ENCODE measurements at places on chromosomes 5 and 9.

DNA sequence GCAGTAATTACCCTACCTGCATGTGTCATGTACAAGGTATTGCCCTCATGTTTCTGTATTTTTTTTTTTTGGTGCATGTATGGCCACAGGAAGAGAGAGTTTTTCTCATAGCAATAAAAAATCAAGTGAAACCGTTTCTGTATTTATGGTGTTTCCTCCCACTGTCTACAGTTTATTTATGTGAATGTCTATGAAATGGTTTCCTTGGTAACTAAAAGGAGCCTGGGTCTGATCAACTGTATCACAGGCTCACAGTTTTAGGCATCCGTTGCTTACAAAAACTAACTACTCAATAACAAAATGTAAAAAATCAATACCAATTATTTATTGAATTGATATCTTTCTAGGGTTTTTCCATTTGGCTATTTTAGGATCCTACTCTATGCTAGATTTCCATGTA lies 464.4 kb downstream of the TAF11L14 start:
- no peak for DNase-seq
- H3K4me3 ChIP-seq, result no peak overlapping the region
- H3K4me1 ChIP-seq, result no peaks in the 10 kb centered on the region
- no peaks in the 10 kb centered on the region for H3K27me3 ChIP-seq

GRCh38 chr5:80933036-80933435 lies 27.1 kb upstream of the RASGRF2 start:
- no peaks in the 10 kb centered on the region for H3K36me3 ChIP-seq
- H3K4me1 ChIP-seq, result no peaks in the 10 kb centered on the region
- no peak overlapping the region for H3K4me3 ChIP-seq
- H3K27me3 ChIP-seq, result no peaks in the 10 kb centered on the region
- DNase-seq, result no peak
- no peak overlapping the region for H3K27ac ChIP-seq

- no peaks in the 10 kb centered on the region for H3K36me3 ChIP-seq
- H3K4me1 ChIP-seq, result no peaks in the 10 kb centered on the region
- H3K27me3 ChIP-seq, result no peaks in the 10 kb centered on the region
- no peak overlapping the region for H3K4me3 ChIP-seq
- H3K27ac ChIP-seq, result no peak overlapping the region
- no peak for DNase-seq
These were observed 100.9 kb downstream of the PIK3R1 start for GRCh38 chr5:68316469-68316868.

DNA sequence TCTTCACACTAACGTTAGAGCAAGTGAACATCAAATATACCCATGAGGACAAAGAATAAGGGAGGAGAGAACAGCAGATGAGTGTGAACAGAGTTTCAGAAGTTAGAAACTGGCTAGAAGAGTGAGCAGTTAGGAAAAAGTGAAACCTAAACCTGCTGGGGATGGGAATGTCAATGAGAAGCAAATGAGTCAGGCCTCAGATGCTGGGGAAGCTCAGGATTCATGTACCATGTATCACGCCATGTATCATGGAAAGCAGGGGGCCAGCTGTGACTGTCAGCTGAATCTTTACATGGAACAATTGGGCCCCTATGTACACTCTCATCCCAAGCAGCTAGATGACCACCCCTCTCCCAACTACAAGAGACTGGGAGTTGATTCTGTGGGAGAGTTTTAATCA lies 16.2 kb downstream of the GDF9 start:
- H3K36me3 ChIP-seq, result no peaks in the 10 kb centered on the region
- no peak overlapping the region for H3K27ac ChIP-seq
- DNase-seq, result no peak
- no peak overlapping the region for H3K4me3 ChIP-seq

GRCh38 chr5:81779916-81780266 lies 29.0 kb upstream of the SSBP2 start:
- no peaks in the 10 kb centered on the region for H3K27me3 ChIP-seq
- peaks cover 17% of the 10 kb centered on the region for H3K4me1 ChIP-seq
- no peak for DNase-seq
- peak overlapping the region; percentile 84 for H3K27ac ChIP-seq

DNA sequence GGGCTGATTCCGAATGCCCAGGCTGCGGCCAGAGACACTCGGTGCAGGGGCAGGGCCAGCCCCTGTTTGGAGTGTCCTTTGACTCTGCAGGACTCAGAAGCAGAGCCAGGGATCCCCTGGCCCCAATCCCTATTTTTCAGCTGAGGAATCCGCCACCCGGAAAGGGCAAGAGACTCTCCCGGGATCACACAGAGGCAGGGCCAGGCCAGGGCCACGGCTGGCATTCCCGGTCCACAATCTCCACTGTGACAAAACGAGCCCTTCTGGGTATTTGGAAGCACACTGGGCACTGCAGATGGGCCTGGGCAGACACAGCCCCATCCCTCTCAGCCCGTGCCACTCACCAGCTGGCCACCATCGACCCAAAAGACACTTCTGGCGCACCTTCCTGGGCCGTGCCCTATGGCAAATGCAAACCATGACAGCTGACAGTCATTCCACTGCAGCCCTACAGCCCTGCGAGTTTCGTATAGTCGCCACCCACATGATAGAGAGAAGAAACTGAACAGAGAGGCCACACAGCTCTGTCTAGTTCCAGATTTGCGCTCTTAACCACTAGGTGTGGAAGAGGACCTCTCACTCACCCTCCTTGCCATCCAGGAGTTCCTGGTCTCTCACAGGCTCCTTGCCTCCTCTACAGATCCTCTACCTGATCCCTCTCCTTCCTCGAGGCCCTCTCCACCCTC lies 13.3 kb downstream of the NR5A1 start:
- H3K27me3 ChIP-seq, result no peaks in the 10 kb centered on the region
- H3K4me3 ChIP-seq, result no peak overlapping the region
- H3K4me1 ChIP-seq, result no peaks in the 10 kb centered on the region
- H3K27ac ChIP-seq, result no peak overlapping the region
- DNase-seq, result no peak

- H3K4me1 ChIP-seq, result peaks cover 18% of the 10 kb centered on the region
- no peak overlapping the region for H3K27ac ChIP-seq
- H3K4me3 ChIP-seq, result no peak overlapping the region
- H3K36me3 ChIP-seq, result peaks cover 3% of the 10 kb centered on the region
- no peaks in the 10 kb centered on the region for H3K27me3 ChIP-seq
These were observed 8.0 kb upstream of the CCIN start for GRCh38 chr9:36161187-36161586.

- no peaks in the 10 kb centered on the region for H3K36me3 ChIP-seq
- no peak for DNase-seq
- no peaks in the 10 kb centered on the region for H3K27me3 ChIP-seq
- H3K4me3 ChIP-seq, result no peak overlapping the region
- no peaks in the 10 kb centered on the region for H3K4me1 ChIP-seq
- no peak overlapping the region for H3K27ac ChIP-seq
These were observed 107.8 kb downstream of the OXCT1 start for GRCh38 chr5:41762426-41762825.

- H3K36me3 ChIP-seq, result no peaks in the 10 kb centered on the region
These were observed 309.3 kb downstream of the BNC2 start for GRCh38 chr9:16561121-16561520.

DNA sequence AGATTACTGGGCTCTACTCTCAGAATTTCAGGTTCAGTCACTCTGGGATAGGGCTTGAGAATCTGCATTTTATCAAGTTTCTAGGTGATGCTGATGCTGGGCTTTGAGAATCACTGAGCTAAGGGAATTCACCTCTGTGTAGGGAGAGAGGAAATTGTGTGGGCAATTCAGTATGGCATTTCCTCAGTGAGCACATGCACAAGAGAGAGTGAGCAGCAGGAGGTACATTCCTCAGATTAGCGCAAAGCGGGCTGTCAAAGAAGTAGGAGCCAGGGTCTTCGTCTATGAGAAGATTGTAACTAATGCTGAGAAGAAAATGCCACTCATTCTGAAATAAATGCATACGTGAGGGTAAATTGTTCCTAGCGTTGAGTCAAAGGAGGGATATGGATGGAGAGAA lies 175.9 kb downstream of the KIF4B start:
- H3K4me1 ChIP-seq, result no peaks in the 10 kb centered on the region
- H3K27me3 ChIP-seq, result no peaks in the 10 kb centered on the region
- H3K27ac ChIP-seq, result no peak overlapping the region
- H3K4me3 ChIP-seq, result no peak overlapping the region
- no peaks in the 10 kb centered on the region for H3K36me3 ChIP-seq

DNA sequence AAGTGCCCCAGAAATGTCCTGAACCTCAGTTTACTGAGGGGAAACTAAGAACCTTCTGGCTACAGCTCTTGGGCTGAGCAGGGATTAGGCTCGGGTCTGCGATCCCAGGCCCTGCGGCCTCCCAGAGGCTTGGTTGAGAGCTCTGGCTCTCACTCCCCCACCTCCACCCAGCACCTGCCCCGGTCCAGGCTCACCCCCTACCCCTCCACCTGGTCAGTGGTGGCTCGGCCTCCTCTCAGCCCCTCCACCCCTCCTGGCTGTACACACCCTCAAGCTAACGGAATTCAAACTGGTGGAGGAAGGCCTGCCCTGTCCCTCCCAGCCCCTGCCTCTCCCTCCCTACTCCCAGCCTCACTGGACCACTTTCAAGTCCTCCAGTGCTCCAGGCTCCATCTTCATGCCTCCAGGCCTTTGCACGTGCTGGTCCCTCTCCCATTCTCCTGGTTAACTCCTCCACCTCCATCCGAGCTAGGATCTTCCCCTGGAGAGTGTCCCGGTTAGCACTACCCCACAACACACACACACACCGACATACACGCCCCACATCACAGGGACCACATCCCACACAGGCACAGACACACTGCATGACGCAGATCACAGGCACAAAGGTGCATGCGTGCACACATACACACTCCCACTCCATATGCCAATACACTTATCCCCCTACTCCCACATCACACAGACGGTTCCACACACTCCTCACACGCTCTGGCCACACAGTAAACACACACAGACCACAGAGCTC lies 130.9 kb downstream of the C9orf50 start:
- H3K36me3 ChIP-seq, result peaks cover 4% of the 10 kb centered on the region
- H3K4me3 ChIP-seq, result peak overlapping the region; percentile 63

GRCh38 chr5:35626108-35626507 lies 8.4 kb downstream of the SPEF2 start:
- DNase-seq, result no peak
- H3K36me3 ChIP-seq, result no peaks in the 10 kb centered on the region
- H3K27ac ChIP-seq, result no peak overlapping the region
- no peak overlapping the region for H3K4me3 ChIP-seq
- no peaks in the 10 kb centered on the region for H3K27me3 ChIP-seq

DNA sequence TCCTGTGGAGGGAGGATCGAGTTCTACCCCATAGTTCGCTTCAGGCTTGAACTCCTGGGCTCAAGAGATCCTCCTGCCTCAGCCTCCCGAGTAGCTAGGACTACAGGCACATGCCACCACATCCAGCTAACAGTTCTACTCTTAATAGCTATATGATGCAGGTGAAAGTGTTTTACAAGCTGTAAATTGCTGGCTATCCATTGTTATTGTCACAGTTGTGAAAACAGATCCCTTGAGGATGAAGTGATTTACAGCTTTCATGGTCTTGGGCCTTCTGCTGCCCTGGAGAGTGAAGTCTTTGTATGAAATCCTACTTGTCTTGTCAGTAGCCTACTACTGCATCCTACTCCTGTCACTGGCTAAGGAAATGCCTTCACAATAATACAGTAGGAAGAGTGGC lies 48.0 kb downstream of the GRAMD2B start:
- no peak for DNase-seq
- no peak overlapping the region for H3K27ac ChIP-seq
- H3K27me3 ChIP-seq, result no peaks in the 10 kb centered on the region
- H3K4me3 ChIP-seq, result no peak overlapping the region
- peaks cover 8% of the 10 kb centered on the region for H3K36me3 ChIP-seq

- no peak for DNase-seq
- peaks cover 2% of the 10 kb centered on the region for H3K36me3 ChIP-seq
- H3K4me3 ChIP-seq, result no peak overlapping the region
- H3K4me1 ChIP-seq, result no peaks in the 10 kb centered on the region
These were observed 31.4 kb downstream of the SLF1 start for GRCh38 chr5:94649874-94650273.

DNA sequence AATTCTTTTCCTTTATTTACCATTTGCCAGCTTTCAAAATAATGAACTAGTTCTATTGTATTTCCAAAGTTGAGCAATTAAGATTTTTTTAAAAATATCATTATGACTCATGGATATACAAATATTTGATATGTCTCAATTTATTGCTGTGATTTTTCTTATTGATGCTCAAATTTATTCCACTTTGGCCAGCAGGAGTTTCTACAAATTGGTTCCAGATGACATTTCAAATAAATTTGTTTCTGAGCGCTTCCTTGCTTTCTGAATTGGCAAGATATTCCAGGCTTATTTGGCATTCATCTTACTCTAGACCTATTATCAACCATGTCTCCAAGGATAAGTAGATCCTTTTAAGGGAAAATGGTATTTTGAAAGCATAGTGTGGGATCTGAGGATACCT lies 58.5 kb upstream of the TJP2 start:
- DNase-seq, result no peak
- no peaks in the 10 kb centered on the region for H3K27me3 ChIP-seq
- no peak overlapping the region for H3K27ac ChIP-seq
- H3K36me3 ChIP-seq, result no peaks in the 10 kb centered on the region
- peaks cover 4% of the 10 kb centered on the region for H3K4me1 ChIP-seq
- H3K4me3 ChIP-seq, result no peak overlapping the region

GRCh38 chr5:93189707-93190120 lies 391.3 kb downstream of the NR2F1-AS1 start:
- H3K27ac ChIP-seq, result no peak overlapping the region
- H3K4me3 ChIP-seq, result no peak overlapping the region
- no peak for DNase-seq
- no peaks in the 10 kb centered on the region for H3K36me3 ChIP-seq

- no peak for DNase-seq
- H3K4me3 ChIP-seq, result no peak overlapping the region
- no peaks in the 10 kb centered on the region for H3K27me3 ChIP-seq
- no peak overlapping the region for H3K27ac ChIP-seq
- peaks cover 11% of the 10 kb centered on the region for H3K4me1 ChIP-seq
These were observed 146.6 kb upstream of the SLC24A2 start for GRCh38 chr9:19935422-19935821.

DNA sequence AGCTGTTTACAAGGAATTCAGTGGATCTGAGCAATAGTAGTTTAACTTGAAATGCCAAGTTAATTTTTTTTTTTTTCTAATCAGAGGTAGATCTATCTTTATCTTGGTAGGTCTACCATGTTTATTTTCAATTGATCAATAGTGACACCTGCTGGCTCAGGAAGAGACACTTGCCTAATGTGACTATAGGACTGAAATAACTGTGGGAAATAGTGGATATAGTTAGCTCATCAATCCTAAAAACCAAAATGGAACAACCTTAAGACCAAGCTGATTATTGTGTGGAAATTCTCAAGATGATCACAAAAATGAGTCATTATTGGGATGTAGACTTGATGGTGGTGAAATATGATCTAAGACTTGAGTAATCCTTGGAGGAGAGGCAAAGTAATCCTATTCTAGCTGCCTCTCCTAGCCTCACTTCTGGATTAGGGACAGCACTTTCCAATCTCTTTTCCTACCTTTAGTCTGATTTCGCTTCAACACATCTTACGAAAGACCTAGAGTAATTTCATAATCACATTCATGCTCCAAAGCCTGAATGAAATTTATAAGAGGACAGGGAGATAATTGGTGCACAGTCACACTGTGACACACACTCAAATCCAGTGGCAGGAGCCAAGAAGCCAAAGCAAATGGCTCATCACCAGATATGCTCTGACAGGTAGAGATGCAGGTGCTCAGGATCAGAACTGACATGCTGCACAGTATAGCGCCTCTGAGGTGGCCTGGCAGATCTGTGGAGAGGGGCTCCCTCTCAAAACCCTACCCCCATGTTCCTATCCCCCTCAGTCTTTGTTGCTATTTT lies 156.3 kb downstream of the HMHB1 start:
- no peaks in the 10 kb centered on the region for H3K36me3 ChIP-seq
- DNase-seq, result no peak
- H3K27me3 ChIP-seq, result no peaks in the 10 kb centered on the region

- peaks cover 17% of the 10 kb centered on the region for H3K4me1 ChIP-seq
- H3K27me3 ChIP-seq, result no peaks in the 10 kb centered on the region
- H3K27ac ChIP-seq, result no peak overlapping the region
- no peak for DNase-seq
These were observed 2.4 kb upstream of the PRRC2B start for GRCh38 chr9:131391504-131391903.

Data from upper lobe of left lung (tissue), 6 donors.